ENCODE measurements at places on chromosomes 6 and 20.

GRCh38 chr6:111871207-111871606 lies 2.0 kb downstream of the FYN start:
- peak; percentile 26 for DNase-seq

DNA sequence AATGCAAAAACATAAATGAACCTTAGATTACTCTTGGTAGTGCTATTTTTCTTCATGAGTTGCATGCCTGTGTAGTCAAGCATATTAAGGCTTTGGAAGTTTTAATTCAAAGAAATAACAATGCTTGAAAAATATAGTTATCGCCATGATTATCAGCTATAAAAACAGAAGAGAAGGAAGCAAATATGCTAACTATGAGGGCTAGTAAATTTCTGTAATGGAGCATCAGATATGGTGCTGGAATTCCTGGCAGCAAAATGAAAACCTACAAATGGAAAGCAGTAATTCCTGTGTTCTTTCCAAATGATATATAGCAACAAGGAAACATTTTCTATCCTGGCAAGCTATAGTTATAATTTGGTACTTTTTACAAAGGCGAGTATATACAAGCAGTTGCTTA lies 29.7 kb downstream of the DOP1A start:
- no peak for DNase-seq

DNA sequence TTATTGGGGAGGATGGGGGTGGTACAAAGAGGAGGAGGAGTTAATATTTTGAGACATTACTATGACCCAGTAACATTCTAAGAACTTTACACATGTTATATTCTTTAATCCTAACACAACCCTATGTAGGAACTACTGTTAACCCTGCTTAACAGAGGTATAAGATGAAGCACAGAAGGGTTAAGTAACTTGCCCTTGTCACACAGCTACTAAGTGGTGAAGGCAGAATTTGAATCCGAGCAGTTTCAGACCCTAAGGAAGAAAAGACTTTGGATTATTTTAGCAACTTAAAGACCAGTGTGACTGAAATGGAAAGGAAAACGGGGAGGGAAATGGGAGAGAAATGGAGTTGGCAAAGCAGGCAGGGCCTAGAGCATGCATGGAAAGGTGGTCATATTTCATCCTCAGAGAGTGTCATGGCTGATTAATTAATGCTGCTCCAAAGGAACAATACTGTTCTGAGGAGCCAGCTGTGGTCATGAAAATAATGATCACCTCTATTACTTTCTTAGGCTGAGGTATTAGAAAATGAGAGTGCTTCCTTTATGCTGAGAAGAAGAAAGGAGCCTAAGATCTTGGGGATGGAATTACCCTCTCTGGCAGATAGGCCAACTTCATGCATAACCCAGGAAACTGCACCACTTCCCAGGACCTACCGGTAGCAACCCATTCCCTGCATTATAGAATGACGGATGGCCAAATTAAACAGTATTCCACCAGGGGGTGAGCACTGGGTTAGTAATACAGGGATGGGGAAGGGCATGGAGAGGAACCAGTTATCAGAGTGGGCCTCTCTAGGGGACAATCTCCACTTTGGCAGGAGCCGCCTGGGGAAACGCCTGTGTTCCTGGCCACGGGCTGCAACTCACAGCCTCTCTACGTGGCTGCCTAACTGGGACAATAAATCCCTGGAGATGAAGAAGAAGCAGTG lies 50.1 kb upstream of the TNFAIP3 start:
- no peak for DNase-seq

- no peak for DNase-seq
Observed at GRCh38 chr20:24872291-24873024, 76.6 kb upstream of the CST7 start.

- no peak for DNase-seq
Observed at GRCh38 chr20:41534170-41534569, 84.0 kb downstream of the CHD6 start.

DNA sequence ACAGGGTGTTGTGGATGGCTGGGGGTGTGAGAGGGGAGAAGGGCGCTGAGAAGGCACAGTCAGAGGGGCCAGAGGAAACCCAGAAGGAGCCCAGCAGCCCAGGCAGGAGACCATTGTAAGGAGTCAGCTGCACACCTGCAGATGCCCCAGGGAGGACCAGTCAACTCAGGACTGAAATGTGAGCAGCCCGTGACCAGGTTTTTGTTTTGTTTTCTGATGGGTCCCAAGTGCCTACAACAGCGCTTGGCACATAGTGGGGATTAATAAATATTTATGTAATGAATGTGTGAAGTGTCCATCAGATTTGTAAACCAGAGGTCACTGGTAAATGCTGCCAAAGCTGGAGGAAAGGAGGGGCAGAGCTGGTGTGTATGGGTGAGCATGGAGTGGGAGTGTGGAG lies 30.2 kb downstream of the TRAM2 start:
- DNase-seq, result no peak

DNA sequence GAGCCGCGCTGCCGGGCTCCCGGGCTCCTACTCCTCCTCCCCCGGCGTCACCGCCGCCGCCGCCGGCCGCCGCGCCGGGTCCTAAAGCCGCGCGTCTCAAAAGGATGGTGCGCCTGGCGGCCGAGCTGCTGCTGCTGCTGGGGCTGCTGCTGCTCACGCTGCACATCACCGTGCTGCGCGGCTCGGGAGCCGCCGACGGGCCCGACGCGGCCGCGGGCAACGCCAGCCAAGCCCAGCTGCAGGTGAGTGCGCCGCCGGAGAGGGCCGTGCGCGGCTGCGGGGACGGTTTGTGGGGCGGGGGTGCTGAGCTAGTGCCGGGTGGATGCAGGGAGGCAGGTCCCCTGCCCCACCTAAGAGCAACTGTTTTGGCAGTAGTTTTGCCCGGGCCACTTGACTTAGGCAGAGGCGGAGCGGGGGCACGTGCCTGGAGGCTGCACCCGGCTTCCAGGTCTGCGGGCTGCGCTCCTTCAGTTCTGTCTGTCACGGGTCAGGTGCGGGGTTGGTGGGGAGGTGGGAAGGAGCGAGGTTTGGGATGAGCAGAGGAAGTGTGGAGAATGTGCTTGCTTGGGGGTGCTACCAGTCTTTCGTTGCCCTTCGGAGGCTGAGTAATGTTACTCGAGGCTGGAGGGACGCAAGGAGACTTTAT lies 722 bp downstream of the ISM1 start:
- DNase-seq, result peak; percentile 20

DNA sequence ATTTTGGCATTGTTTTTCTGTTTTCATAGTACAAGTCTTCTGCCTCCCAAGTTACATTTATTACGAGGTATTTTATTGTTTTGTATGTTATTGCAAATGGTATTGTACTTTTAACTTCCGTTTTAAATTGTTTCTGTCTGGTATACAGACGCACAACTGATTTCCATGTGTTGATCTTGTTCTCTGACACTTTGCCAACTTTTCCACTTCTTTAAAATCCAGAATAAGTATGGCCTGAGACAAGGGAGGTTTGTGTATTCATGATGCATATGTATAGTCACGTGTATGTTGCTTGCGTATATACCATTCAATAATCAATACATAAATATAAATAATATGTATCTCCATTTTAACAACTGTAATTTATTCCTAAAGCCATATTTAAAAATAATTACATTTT lies 41.2 kb downstream of the THBS2 start:
- peak; percentile 10 for DNase-seq

GRCh38 chr6:97138581-97138980 lies 144.4 kb downstream of the MMS22L start:
- no peak for DNase-seq

GRCh38 chr6:161917645-161918044 lies 643.8 kb upstream of the AGPAT4 start:
- no peak for DNase-seq

DNA sequence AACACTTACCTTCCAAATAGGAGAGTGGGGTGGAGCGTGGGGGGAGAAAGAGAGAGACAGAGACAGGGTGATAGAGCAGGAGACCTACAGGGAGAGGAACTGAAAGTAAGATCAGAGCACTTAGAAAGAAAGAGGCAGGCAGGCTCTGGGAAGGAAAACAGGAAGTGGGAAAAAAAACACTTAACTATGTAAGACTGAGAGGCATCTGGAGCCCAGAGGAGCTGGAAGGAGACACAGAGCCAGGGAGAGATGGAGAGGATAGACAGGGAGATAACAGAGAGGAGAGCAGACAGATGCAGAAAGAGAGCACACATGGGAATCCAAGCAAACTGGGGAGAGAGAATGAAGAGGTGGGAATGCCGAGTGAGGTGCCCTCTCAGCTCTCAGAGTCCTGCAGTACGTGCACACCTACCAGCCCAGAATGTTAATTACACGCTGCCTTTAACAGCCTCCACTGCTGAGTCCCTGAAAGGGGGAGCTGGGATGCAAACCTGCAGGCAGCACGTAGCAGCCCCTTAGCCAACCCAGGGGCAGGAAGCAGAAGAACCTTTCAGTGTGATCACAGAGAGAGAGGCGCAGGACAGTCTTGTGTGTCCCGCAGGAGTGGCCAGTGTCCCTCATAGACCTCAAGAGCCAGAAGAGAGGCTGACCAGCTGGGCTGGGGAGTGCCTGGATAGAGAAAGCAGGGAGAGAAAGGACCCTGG lies 132.7 kb upstream of the LRFN2 start:
- no peak for DNase-seq

DNA sequence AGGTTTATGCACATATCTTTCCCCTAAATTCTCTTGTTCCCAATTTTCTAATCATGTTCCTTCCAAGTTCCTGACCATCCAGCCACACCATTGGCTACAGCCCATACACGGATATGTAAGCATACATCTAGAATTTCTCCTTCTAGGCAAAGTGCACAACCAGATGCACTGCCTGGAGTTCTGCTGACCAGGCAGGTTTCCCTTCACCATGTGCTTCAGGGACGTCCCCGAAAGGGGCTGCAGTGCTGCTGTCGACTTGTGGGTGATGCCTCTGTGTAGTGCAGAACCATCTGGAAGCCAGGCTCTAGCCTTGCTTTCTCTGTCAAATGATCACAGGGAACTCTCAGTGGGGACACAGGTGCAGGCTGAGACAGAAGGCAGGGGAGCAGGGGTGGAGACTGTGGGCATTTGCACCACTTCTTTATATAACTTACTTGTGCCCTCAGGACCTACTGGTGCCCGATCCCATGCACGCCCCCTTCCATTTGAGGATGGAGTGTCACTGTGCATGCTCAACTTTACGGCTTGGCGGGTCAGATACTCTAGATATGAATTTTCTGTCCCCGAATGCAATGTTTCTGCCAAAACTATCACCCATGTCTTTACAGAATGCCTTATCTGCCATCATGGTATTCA lies 37.5 kb upstream of the SMOC2 start:
- DNase-seq, result no peak

DNA sequence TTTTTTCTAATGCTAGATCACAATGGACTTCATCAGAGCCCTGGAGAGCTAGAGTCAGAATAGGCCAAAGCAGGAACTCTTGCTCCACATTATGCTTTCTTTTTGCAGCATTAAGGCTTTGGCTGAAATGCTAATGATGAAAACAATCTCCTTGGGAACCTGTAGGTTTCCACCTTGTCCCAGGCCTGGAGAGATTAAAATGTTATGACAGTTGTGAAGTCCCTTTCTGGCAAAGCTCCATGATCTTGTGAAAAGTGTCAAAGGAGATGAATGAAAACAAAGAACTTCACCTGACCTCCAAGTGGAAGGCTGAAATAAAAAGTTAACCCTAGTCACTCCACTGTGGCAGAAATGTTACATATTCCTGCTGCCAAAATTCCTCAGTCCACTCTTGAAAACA lies 64.0 kb upstream of the LRRC1 start:
- peak; percentile 37 for DNase-seq

- no peak for DNase-seq
Observed at GRCh38 chr6:56853541-56853940, 101.4 kb upstream of the BEND6 start.

DNA sequence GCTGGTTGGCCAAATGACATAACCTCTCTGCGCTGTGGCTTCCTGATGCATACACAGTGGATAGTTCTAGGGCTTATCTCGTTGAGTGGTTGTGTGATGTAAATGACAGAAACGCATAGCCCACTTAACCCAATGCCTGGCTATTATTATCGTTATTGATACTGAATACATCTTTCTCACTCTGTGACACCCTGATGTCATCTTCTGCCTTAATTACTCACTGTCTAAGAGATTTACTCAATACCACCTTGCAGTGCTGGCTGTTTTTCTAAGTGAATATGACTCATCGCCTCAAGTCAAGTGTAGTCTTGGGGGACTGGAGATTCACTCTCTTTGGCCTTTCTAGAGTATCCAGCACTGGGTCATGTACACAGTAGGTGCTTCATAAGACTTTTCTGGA lies 73.6 kb downstream of the NDUFAF5 start:
- DNase-seq, result no peak

GRCh38 chr20:54172532-54172855 lies 1.3 kb downstream of the CYP24A1 start:
- no peak for DNase-seq

- no peak for DNase-seq
Observed at GRCh38 chr20:47669927-47670890, 115.1 kb downstream of the SULF2 start.

GRCh38 chr6:112920994-112921393 lies 573.9 kb downstream of the RFPL4B start:
- DNase-seq, result no peak

DNA sequence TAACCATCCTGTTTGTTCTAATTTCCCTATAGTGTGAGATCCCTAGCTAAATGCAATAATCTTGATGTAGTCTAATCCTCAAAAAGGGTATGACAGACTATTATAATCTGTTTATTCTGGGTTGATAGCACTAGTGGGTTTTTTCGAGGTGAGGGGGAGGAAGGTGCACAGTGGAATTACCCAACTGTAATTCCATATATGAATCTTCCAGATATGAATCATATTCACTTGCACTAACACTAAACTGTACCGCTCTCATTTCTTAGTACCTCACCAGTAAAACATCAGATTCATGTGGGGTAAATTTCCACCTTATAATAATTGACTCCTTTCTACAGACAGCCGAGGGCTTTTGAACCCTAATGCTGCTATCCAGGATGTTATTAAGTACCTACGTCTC lies 16.5 kb downstream of the NCOA7 start:
- no peak for DNase-seq

- no peak for DNase-seq
Observed at GRCh38 chr6:36116066-36116864, 14.0 kb upstream of the MAPK13 start.

GRCh38 chr20:10793766-10794165 lies 120.0 kb upstream of the JAG1 start:
- DNase-seq, result no peak

DNA sequence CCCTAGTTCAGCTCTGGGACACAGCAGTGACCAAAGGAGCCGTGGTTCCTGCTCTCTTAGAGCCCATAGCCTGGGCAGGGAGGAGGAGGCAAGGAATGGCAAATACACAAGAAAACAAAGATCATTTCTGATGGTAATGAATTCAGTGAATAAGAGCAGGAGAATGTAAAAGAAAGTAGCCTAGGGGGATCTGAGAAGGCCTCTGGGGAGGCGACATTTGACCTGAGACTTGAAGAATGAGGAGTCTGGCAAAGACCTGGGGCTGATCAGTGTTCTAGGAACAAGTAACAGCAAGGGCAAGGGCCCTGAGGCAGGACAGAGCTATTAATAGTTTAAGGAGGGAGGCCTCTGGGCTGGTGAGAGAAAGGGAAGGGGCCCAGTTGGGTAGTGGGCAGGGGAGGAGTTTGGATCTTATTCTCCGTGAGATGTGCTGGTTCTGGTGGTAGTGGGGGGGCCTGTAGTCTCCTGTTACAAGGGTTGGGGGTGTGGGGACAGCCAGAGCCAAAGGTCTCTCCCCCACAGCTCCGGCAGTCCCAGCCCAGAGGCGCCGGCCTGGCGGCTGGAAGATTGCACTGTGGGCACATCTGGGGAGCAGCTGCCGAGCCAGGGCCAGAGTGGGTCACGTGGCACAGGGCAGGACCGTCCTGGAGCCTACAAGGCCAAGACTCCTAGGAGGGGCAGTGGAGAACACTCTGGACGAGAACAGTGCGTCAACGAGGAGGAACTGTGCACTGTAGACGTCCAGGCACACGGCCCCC lies 9.3 kb upstream of the ID1 start:
- DNase-seq, result peak; percentile 45
